ENCODE measurements at places on chromosomes 12 and 14.

DNA sequence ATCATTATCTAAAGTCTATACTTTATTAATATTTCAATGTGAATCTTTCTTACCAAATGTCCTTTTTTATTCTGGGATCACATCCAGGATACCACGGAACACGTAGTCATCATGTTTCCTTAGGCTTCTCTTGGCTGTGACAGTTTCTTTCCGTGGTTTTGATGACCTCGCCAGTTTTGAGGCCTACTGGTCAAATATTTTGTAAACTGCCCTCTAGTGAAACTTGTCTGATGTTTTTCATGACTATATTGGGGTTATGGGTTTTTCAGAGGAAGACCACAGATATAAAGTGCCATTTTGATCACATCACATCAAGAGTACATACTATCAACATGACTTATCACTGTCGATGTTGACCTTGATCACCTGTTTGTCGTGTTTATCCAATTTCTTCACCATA is 14.1 kb upstream of the SERPINA6 start:
- no peak overlapping the region for H3K27ac ChIP-seq
- peak; percentile 72 for DNase-seq
- H3K27me3 ChIP-seq: no peaks in the 10 kb centered on the region
- no peaks in the 10 kb centered on the region for H3K36me3 ChIP-seq
- H3K4me3 ChIP-seq: no peak overlapping the region
- H3K4me1 ChIP-seq: peaks cover 10% of the 10 kb centered on the region

DNA sequence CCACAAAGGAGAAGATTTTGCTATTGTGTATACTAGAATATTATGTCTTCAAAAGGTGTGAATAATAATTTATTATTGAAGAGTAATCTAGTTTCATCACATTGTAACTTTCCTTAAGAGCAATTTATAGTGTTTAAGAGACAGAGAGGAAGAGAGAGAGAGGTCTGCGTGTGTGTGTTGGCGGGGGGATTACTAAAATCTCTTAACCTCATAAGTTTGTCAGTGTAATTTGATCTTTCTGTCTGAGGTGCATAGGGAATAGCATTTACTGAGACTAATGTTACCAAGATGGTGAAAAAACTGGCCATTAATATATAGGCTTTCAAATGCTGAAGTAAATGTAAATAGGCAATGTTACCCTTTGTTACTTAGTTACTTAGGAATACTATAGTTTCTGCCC is 48.2 kb upstream of the BTG1 start:
- H3K4me3 ChIP-seq: no peak overlapping the region
- H3K27ac ChIP-seq: no peak overlapping the region
- H3K27me3 ChIP-seq: no peaks in the 10 kb centered on the region
- DNase-seq: no peak
- no peaks in the 10 kb centered on the region for H3K4me1 ChIP-seq

- H3K4me3 ChIP-seq: no peak overlapping the region
- H3K36me3 ChIP-seq: no peaks in the 10 kb centered on the region
- no peaks in the 10 kb centered on the region for H3K4me1 ChIP-seq
- no peak overlapping the region for H3K27ac ChIP-seq
- peaks cover 50% of the 10 kb centered on the region for H3K27me3 ChIP-seq
These were observed 11.6 kb downstream of the RFX4 start for GRCh38 chr12:106594447-106594846.

GRCh38 chr12:123164710-123165261 is 13.9 kb upstream of the PITPNM2 start:
- H3K27me3 ChIP-seq: no peaks in the 10 kb centered on the region
- H3K27ac ChIP-seq: no peak overlapping the region
- no peak for DNase-seq
- H3K36me3 ChIP-seq: peaks cover 18% of the 10 kb centered on the region

- no peaks in the 10 kb centered on the region for H3K27me3 ChIP-seq
- no peak for DNase-seq
- no peaks in the 10 kb centered on the region for H3K36me3 ChIP-seq
- H3K4me1 ChIP-seq: peaks cover 15% of the 10 kb centered on the region
- H3K4me3 ChIP-seq: no peak overlapping the region
These were observed 37.1 kb downstream of the ITPR2 start for GRCh38 chr12:26795910-26796309.

GRCh38 chr14:101554991-101555668 is 6.2 kb upstream of the DIO3 start:
- H3K27me3 ChIP-seq: peaks cover 29% of the 10 kb centered on the region
- no peak for DNase-seq
- H3K27ac ChIP-seq: no peak overlapping the region
- no peaks in the 10 kb centered on the region for H3K4me1 ChIP-seq
- H3K36me3 ChIP-seq: no peaks in the 10 kb centered on the region
- no peak overlapping the region for H3K4me3 ChIP-seq

Data from GM23248 (cell line).